ENCODE measurements at places on chromosomes 2 and 18. TPM values are rescaled to one million over a fixed set of nuclear protein-coding genes. Genes with fewer than 3 reads are reported as not detected.

- peak; percentile 87 for DNase-seq
These were observed 437.3 kb downstream of the ZNF521 start for GRCh38 chr18:24914685-24915084.

GRCh38 chr2:20327370-20327769 is 23.3 kb downstream of the PUM2 start:
- no peak for DNase-seq

Gene CD207
- total RNA-seq = 0.33 TPM

Gene MOGAT1
- total RNA-seq = not detected

Gene ASPRV1
- 1.5 TPM for total RNA-seq

Gene HOXD10
- 0.50 TPM for total RNA-seq

All from esophagus muscularis mucosa (tissue), 4 donors.